Activated T-cell treated with anti-CD3 and anti-CD28 coated beads for 24 hours (primary cell): ENCODE measurements at places on chromosomes 7 and 10.
A peak's percentile ranks its signal among the peaks of the same experiment; 100 is the strongest.

GRCh38 chr7:29564496-29565223 is 1.0 kb downstream of the PRR15 start:
- DNase-seq = no peak

DNA sequence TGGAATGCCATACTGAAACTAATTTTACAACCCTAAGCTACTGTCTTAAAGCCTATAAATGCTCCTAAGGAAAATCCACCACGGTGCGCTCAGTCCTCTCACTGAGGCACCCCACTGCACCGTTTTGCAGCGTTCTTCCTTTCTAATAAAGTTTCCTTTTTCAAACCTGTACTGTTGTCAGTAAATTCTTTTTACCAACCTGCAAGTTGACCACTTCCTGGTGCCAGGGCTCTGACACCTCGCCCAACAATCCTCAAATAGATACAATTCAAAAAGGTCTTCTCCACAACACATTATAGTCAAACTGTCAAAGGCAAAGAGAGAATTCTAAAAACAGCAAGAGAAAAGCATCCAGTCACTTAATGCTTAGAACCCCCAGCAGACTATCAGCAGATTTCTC is 42.8 kb downstream of the HERPUD2 start:
- peak; percentile 5 for DNase-seq

- no peak for DNase-seq
These were observed 201.3 kb downstream of the REEP3 start for GRCh38 chr10:63722537-63722936.

DNA sequence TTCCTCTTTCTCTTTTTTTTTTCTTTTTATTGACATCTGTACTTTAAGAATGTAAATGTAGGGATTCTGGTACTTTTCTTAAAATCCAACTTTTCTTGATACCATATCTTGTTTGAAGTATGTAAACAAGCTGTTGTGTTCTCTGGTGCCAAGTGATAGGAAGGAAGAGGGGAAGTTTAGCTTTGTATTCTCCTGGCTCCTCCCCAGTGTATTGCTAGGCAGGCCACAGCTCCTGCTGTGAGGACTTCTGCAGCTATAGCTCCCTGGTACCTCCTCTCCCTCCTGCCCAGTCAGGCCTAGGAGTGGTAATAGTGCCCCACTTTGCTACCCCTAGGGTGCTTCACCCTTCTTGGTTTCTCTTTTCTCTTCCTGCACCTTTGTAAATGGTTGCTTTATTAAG is 45.3 kb upstream of the SP8 start:
- no peak for DNase-seq

GRCh38 chr7:152615031-152615741 is 60.8 kb downstream of the XRCC2 start:
- no peak for DNase-seq

DNA sequence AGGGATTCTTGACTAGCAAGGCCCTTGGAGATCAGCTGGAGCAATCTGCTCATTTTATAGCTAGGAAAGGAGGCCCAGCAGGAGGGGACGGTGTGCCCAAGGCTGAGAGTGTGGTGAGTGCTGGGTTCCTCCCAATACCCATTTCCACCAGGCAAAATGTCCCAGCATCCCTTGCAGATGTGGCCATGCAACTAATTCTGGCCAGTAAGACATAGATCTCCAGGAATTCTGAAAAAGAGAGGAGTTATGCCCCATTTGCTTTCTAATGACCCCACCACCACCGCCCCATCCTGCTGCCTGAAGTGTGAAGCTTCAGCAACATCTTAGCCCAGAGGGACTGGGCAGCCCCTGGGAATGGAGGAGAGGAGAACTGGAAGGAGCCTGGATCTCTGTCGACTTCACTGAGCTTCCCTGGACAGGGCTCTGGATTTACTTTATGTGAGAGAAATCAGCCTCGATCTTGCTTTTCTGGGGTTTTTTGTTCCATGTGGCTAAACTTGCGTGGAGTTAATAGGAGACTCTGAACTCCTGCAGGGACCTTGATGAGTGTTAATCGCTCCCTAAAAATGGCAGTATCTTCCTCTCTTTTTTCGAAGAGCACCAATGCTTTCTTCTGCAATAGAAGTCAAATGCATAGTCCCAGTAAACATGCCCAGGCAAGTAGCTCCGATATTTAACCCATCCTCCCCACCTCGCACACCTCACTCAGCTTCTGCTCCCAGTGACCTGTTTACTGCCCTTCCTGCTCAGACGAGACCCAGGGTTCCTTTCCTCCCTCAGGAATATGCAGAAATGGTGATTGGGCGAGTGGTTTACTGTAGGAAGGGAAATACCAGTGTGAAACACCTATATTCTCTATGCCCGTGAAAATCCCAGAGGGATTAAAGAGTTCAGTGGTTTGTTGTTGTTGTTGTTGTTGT is 127.5 kb upstream of the GPR26 start:
- DNase-seq = no peak

DNA sequence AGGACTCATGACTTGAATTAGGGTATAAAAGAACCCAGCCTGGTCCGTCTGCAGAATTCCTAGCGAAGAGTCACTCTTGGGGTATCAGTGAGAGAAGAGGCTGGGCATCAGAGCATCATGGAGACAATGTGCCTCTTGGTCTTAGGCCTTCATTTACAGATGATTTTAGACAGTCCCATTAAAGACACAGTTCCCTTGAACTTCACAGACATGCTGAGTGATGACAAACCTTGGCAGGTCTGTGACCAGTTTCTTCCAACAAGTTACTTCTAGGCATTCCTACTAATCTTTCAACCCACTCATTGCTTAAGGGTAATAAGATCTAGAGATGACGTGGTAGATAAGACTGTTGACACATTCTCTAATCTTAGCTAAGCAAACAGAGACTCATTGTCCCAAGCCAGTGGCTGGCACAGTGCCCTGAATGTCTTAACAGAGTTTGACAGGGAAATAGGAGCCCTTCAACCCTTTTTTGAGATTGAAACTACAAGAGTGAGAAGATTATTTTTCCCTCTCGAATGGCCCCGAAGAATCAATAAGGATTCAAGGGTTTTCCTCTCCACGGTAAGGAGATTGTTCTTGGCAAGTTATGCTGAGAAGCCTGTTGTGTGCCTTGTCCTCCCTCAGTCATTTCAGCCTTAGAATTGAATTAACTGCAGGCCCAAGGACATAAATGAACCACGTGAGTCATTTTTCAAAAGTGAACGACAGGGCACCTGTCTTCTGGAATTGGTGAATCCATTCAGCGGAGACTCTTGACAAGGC is 281.1 kb downstream of the CCDC3 start:
- DNase-seq = peak; percentile 14

- DNase-seq = no peak
These were observed 762.0 kb upstream of the IGFBP3 start for GRCh38 chr7:46682836-46683624.

DNA sequence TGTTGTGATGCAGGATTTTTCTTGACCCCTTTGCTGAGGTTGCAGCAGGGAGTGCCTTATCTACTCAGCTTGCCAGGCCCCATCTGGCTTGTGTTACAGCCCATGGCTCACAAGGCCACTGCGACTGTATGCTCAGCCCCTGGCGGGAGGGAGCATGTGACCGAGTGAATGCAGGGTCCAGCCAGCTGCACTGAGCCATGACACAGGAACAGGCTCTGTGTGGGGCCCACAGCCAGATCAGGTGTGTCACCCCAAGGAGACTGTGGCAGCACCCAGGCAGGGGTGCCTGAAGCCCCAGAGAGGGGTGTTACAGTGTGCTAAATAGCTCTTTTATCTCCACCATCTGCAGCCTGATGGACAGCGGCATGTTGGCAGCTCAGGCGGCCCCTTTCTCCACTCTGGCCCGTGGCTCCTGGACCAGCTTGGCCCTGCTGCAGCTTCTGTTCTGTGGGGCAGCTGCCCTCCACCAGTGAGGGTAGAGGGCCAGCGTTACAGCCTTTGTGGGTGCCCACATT is 2.6 kb upstream of the PCBD1 start:
- no peak for DNase-seq

DNA sequence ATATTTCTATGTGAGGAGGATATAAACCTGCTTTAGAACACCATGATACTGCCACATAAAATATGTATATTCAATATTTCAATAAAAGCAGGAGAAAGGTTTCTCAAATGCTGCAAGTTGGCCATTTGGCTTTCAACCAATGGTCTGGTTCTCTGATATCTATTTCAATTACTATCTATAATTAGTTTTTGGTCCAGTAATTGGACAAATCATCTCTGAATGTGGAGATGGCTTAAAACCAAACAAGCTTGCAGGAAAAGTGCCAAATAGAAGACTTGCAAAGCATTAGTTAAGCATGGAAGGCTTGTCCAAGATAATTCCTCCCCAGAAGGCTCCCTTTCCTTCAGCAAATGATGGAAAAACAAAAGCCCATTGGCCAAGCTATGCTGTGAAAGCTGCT is 140.1 kb downstream of the CPEB3 start:
- no peak for DNase-seq

DNA sequence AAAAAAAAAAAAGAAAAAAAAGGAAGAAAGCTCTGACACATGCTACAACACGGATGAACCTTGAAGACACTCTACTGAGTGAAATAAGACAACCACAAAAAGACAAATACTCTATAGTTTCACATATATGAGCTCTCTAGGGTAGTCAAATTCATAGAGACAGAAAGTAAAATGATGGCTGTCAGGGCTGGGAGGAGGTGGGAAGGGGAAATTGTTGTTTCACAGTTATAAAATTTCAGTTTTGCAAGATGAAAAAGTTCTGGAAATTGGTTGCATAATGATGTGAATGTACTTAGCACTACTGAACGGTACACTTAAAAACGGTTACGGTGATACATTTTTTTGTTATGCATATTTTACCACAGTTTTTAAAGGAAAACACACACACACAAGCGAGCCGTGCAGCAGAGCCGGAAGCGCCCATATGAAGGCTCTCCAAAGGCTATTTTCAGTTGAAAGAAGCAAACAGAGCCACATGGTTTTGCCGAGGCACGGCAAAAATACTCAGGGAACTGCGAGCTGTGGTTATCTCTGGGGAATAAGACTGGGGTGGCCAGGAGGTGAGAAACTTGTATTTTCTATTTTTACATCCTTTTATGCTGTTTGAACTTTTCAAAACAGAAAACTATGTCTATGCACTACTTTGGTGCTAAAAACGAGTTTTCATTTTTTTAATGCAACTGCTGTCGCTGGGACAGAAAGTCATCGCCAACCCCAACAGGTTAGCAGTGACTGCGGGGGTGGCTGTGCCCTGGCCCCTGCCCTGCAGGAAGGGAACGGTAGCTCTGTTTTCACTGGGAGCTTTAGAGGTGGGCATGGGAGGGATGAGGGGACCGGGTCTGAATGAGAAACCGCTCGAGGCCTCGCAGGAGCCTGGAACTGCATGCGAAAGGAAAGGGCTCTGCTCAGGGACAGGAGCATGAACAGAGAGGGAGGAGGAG is 132.9 kb downstream of the OAT start:
- no peak for DNase-seq

DNA sequence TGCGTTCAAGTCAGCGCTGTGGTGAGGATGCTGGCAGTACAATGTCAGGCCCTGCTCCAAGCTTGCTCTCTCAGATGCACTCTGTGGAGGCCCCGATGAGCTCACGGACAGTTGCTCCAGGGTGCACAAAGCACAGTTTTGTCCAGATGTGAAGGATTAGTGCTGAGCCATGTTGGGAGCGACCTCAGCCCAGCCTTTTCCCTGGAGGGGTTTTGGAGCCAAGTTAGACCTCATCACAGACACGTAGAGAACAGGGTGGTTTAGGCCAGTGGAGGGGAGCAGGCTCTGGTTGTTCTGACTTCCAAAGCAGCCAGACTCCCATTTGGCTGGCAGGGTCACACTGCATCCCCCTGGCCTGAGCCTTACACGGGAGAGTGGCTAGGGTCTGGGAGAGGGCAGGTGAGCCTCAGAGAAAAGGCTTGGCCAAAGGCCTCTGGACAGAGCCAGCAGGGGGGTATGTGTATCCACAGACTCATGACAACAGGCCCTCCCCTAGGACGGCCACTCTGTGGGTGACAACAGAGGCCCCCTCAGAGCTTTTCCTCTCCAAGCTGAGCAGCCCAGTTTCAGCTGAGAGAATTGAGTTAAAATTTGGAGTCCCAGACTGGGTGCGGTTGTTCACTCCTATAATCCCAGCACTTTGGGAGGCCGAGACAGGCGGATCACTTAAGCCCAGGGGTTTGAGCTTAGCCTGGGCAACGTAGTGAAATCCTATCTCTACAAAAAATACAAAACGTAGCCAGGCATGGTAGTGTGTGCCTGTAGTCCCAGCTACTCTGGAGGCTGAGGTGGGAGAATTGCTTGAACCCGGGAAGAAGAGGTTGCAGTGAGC is 4.7 kb downstream of the PLAC9 start:
- DNase-seq = no peak

GRCh38 chr10:102931643-102932042 is 13.5 kb downstream of the CNNM2 start:
- no peak for DNase-seq

DNA sequence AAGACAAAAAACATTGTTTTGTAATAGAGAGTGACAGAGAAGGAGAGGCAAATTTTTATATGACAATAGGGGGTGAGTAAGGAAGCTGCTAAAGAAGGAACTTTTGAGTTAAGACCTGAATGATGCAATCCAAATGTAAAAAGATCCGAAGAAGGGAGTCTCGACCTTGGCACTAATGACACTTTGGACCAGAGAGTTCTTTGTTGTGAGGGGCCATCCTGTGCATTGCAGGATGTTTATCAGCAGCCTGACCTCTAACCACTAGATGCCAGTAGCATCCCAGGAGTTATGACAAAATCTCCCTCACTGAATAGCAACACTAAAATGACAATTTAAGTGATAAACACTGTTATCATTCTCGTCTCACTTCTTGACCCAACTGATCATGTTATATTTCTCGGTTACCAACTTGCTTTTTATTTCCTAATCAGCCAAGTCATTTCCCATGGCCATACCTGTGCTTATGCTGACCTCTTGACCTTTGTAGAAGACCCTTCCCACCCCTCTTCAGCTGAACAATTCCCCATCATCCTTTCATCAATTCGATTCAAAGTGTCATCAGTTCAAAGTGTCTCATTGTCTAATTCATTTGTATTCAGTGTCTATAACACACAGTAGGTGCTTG is 30.0 kb downstream of the DGKI start:
- DNase-seq = no peak

- no peak for DNase-seq
These were observed 72.9 kb upstream of the OGDHL start for GRCh38 chr10:49834976-49835375.

GRCh38 chr10:49284356-49284755 is 14.6 kb upstream of the C10orf71 start:
- DNase-seq = no peak

GRCh38 chr7:30912021-30912730 is 523 bp downstream of the AQP1 start:
- DNase-seq = no peak

GRCh38 chr7:27171325-27171636 is 2.8 kb downstream of the HOXA10 start:
- DNase-seq = no peak

GRCh38 chr10:32446536-32447406 is 831 bp downstream of the CCDC7 start:
- DNase-seq = no peak

DNA sequence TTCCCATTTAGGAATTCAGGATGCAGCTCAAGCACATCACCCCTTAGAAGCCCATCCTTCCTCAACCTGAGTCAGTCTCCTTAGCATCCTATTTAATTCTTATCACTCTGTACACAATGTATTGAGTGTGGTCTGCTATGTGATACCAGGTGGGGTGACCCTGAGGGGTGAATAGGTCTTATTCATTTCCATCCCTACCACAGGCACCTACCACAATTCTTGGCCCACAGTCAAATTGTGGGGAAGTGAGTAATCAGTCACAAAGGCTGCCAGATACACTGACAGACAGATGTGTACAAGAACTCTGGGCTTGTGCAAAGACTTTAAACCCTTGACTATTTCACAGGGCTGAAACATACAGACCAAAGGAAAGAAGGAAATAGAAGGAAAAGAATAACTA is 560.5 kb downstream of the PARD3 start:
- DNase-seq = no peak

- DNase-seq = no peak
These were observed 433.0 kb downstream of the MDFIC start for GRCh38 chr7:115354925-115355324.
